ENCODE measurements at places on chromosomes 4 and X. TPM values are rescaled to one million over a fixed set of nuclear protein-coding genes. Genes with fewer than 3 reads are reported as not detected.

GPC3 gene
- not detected for polyA plus RNA-seq

CFP gene
- 1.4 TPM for polyA plus RNA-seq

MBNL3 gene
- polyA plus RNA-seq = 31.1 TPM

FMR1NB gene
- polyA plus RNA-seq = not detected

AFM gene
- polyA plus RNA-seq = not detected

OPN1MW gene
- polyA plus RNA-seq = not detected

RASL11B gene
- 0.12 TPM for polyA plus RNA-seq

STK26 gene
- polyA plus RNA-seq = 52.5 TPM

HDAC6 gene
- 25.7 TPM for polyA plus RNA-seq

CT45A1 gene
- polyA plus RNA-seq = not detected

FABP2 gene
- not detected for polyA plus RNA-seq

SYP gene
- polyA plus RNA-seq = 0.25 TPM

CASP6 gene
- polyA plus RNA-seq = 61.0 TPM

FAM193A gene
- polyA plus RNA-seq = 4.9 TPM

DOK7 gene
- polyA plus RNA-seq = not detected

NKX3-2 gene
- not detected for polyA plus RNA-seq

F11 gene
- not detected for polyA plus RNA-seq

GABRB1 gene
- polyA plus RNA-seq = not detected

OTC gene
- polyA plus RNA-seq = not detected

NWD2 gene
- not detected for polyA plus RNA-seq

SOWAHD gene
- polyA plus RNA-seq = 0.84 TPM

SPACA5 gene
- not detected for polyA plus RNA-seq

CXCL5 gene
- not detected for polyA plus RNA-seq

PRR32 gene
- not detected for polyA plus RNA-seq

GPC4 gene
- polyA plus RNA-seq = not detected

ZFP92 gene
- polyA plus RNA-seq = 0.41 TPM

RAB40AL gene
- not detected for polyA plus RNA-seq

SEC31A gene
- 129 TPM for polyA plus RNA-seq

RNF128 gene
- polyA plus RNA-seq = not detected

GALNTL6 gene
- not detected for polyA plus RNA-seq

CDS1 gene
- 0.28 TPM for polyA plus RNA-seq

TLR10 gene
- not detected for polyA plus RNA-seq

FAM9B gene
- not detected for polyA plus RNA-seq

VEGFC gene
- polyA plus RNA-seq = not detected

NUDT11 gene
- polyA plus RNA-seq = 0.82 TPM

SLIT2 gene
- polyA plus RNA-seq = not detected

RNF175 gene
- not detected for polyA plus RNA-seq

TRPC3 gene
- polyA plus RNA-seq = not detected

UGT2B15 gene
- not detected for polyA plus RNA-seq

EGF gene
- polyA plus RNA-seq = not detected

MAGEC3 gene
- polyA plus RNA-seq = not detected

BTC gene
- not detected for polyA plus RNA-seq

APEX2 gene
- 26.0 TPM for polyA plus RNA-seq

CT45A5 gene
- polyA plus RNA-seq = not detected
